ENCODE measurements at places on chromosomes 5 and 9.

GRCh38 chr5:60370508-60370907, 329.5 kb downstream of the DEPDC1B start:
- no peak for DNase-seq

- no peak for DNase-seq
These were observed 177.6 kb downstream of the MUSK start for GRCh38 chr9:110846215-110846614.

DNA sequence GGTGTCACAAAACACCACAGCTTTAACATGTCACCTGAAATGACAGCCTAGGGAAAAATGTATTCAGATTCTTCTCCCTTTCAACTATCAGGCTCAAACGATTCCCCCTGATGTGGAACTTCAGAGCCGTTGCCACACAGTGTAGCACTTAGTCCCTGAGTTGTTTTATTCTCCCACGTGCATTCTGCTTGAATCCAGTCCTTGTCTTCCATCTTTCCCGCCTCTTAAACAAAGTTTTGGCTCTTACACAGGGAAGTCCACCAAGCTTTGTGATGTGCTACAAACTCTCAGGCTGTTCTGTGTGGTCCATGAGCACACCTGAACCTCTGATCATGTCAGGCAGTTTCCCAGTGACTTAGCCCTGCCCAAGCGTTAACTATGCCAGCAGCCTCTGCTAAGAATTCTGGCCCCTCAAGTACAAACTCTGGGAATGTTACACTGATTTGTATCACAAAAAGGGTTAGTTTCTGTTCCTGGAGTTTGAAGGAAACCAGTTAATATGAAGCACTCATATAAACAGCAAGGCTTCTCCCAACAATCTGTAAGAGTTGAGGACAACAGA, 45.8 kb upstream of the RNF38 start:
- no peak for DNase-seq

DNA sequence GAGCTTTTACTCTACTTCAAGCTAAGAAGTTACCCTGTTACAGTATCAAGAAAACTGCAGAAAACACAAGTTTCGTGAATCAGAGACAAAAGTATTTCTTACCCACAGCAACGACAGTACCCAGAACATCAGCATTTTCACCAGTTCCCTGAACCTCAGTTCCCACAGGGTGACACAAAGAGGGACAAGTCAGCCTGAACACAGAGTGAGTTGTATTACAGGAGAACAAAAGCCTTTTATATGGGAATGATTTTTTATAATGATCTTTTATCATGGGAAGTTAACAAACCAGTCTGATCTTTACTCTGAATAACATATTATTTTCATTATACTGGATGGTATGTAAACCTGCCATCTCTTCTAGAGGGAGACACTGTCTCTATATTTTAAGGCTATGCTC, 139.0 kb upstream of the ITGA1 start:
- no peak for DNase-seq

GRCh38 chr9:133713960-133714495, 24.1 kb downstream of the SARDH start:
- no peak for DNase-seq

DNA sequence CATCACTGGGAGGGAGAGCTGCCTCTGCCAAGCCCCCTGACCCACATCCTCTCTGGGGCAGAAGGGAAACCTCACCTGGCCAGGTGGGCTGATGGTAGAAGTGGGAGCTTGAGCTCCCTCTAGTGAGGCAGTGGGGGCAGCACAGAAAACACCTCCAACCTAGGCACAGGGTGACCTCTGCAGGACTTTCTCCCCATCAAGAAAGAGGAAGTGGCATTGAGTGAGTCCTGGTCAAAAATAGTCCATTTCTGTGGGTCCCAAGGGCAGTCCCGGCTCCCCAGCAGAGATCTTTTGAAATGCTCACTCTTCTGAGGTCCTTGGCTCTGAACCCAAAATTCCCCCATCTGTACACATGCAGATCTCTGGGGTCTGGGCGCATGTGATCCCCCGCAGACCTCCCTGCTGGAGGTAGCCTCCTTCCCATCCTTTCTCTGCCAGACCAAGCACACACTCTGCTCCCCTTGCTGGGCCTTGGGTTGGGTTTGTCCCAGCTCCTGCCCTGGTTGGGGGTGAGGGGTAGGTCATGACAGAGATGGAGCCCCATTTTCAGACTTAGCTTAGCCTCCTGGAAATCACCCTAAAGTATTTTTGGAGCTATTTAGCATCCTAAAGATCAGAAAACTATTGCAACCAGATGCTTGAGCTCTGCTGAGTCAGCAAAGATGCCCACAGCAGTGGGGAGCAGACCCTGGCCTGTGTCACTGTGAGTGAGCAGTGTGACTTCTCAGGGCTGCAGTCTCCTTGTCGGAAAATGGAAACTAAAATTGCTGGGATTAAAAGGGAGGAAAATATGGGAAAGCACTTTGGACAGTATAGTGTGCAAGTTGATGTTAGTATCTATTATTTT, 41.6 kb upstream of the LCP2 start:
- DNase-seq = peak; percentile 54

GRCh38 chr5:150593996-150594395, 46.5 kb upstream of the SYNPO start:
- no peak for DNase-seq

GRCh38 chr5:178309271-178310013, 76.8 kb upstream of the PHYKPL start:
- no peak for DNase-seq

DNA sequence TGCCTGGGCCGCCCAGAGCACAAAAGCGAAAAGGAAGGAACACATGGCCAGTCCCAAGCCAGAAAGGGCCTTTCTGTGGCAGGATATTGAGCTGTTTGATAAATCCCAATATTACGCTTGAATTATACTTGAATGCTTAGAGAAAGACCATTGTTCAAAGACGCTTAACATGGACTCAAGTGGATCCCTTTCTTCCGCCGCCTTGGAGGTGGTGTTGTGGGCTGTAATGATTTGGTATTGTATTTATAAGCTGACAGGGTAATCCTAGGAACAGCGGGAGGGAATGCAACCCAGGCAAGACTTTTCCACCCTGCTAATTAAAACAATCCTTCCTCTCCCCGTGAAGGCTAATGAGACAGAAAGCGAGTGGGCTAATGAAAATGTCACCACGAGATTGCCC, 24.9 kb downstream of the CFAP77 start:
- DNase-seq = no peak

DNA sequence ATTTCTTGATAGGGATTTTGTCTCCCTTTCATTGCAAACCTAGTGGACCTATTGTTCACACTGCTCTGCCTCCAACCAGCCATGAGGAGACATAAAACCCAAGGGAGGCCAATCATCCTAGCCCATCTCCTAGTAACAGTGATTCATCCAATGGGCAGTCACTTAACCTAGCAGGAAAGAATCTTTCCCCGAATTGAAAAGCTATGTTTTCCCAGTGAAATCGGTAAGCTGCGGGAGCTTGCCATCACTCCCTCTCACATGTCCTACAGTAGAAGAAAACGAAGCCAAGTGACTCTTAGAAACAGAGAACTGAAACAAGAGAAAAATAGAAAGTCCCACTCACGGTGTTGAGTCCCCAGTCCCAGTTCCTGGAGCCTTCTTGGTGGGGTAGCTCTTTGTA, 123.3 kb downstream of the SUSD1 start:
- no peak for DNase-seq

GRCh38 chr5:74261866-74262265, 378.7 kb downstream of the ENC1 start:
- DNase-seq = no peak

- DNase-seq = no peak
These were observed 204.4 kb upstream of the TRIM32 start for GRCh38 chr9:116482740-116483139.

GRCh38 chr5:111004291-111004690, 67.2 kb upstream of the TSLP start:
- DNase-seq = no peak

DNA sequence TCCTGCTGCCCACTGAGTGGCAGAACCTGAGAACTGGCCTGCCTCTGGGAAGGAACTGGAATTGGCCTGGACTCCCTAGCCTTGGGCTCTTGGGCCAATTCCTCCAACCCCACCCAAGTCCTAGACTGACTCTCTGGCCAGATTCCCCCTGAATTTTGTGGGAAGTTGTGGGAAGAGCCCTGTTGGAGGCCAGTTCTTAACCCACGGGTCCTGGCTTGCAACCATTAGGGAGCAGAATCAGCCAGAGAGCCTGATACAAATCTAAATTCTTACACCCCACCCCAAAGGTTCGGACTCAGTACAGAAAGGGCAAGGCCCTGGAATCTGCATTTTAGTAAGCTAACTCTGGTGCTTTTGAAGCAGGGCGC, 125.3 kb upstream of the SLC25A48 start:
- DNase-seq = no peak

DNA sequence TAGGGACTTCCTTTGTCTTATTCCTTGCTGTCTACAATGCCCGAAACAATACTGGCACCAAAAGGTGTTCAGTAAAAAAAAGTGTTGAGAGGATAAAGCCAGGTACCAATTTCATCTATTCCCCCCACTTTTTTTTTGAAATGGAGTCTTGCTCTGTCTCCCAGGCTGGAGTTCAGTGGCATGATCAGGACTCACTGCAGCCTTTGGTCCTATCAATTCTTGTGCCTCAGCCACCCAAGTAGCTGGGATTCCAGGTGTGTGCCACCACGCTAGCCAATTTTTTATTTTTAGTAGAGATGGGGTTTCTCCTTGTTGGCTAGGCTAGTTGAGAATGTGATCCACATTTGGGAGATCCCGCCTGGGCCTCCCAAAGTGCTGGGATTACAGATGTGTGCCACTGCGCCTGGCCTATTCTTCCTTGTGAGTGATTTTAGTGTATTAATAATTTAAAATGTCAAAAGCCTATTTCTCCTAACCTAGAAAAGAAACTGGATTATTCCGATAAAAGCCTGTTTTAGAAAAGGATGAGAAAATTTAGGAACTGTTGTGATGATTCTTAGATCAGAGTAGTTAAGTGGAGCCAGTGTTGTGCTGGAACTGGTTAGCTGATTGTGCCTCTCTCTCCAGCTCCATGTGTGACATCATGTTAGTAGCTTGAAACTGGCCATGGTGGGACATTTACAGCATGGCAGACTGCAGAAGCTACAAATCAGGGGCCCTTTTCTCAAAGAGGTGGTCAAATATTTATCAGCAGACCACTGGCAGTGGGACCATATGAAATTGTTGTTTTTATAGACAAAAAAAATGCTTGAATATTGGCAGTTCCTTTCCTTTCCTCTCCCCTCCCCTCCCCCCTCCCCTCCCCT, 14.3 kb downstream of the CDC42SE2 start:
- no peak for DNase-seq

DNA sequence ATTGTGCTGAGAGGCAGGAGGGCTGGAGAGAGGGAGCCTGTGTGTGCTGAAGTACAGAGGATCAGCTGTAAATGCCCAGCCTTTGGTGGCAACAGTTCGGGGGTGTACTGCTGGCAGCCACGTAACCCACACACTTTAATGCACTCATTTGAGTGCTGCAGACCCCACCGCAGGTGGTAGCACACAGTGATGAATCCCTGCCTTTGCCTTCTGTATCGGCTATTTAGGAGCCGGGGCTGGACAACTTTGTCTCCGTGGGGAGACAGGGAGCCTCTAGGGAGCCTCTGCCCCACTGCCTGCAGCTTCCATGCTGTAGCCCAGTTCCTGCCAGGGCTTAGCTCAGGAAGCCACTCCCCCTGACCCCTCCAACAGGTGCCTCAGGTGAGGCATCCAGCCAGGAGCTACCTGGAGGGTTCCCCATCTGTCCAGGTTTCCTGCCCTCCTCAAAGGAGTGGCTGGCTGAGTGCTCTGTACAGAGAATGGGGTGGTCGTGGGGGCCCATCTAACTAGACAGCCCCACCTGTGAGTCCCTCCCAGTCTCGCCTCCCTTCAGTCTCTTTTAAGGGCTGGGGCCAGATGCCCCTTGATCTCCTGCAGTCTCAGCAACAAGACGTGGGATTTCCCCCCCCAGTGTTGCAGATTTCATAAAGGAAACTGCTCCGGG, 44.5 kb downstream of the SECISBP2 start:
- DNase-seq = no peak

- no peak for DNase-seq
These were observed 720 bp downstream of the TUSC1 start for GRCh38 chr9:25677301-25678146.

- DNase-seq = no peak
These were observed 45.4 kb downstream of the PLGRKT start for GRCh38 chr9:5392285-5392684.

DNA sequence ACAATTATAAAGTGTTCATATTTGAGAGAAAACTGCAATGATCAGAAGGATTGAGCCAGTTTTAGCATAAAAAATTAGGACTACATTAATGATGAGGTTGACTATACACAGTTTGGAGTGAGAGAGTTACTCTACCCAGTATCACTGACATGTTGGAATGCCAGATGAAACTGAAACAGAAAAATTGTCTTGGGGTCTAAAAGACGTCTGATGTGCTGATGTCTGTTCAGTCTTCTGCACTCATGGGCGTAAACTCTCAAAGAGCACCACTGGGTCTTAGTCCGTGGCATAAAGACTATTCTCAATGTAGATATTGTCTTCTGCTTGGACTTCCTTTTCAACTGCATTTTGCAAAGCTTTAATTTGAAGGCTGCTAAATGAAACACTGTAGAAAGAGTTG, 29.5 kb downstream of the HAVCR1 start:
- DNase-seq = no peak

- no peak for DNase-seq
These were observed 184.7 kb downstream of the AOPEP start for GRCh38 chr9:94911211-94911610.

DNA sequence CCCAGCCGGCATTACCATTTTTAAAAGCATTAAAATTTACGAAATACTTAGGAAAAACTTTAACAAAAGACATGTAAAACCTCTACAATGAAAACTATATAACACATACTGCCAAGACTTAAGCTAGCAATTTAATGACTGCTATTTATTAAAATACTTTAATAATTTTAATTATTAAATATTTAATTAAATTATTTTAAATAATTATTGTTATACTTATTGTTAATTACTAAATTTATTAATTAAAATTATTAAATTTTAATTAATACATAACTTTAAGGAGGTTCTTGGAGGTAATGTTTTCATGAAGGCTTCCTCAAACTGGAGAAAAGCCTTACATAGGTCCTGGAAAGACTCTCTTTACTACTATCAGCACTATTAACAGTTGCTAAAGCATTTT, 47.5 kb downstream of the C5orf22 start:
- no peak for DNase-seq

GRCh38 chr5:44539602-44539919, 150.3 kb upstream of the FGF10 start:
- DNase-seq = no peak

DNA sequence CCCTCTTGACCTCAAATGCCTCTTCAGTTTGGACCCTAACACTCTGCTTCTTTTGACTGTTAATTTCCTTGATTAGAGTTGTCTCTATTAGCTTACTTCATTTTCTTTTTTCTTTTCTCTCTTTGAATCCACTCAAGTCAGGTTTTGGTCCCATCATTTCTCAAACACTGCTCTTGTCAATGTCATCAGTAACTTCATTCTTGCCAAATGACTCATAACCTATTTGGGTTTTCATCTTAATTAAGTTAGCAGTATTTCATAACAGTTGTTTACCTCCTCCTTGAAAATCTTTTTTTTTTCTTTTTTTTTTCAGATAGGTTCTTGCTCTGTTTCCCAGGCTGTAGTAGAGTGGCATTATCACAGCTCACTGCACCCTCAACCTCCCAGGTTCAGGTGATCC, 119.6 kb downstream of the PARP8 start:
- no peak for DNase-seq

Data from effector memory CD8-positive, alpha-beta T cell (primary cell).